ENCODE measurements at places on chromosomes 16 and 17. TPM values are rescaled to one million over a fixed set of nuclear protein-coding genes. Genes with fewer than 3 reads are reported as not detected.

Gene MPO
- total RNA-seq, result 0.13 TPM

Gene NPW
- 2.7 TPM for total RNA-seq

Gene CSH1
- total RNA-seq, result 0.92 TPM

Gene IL17C
- not detected for total RNA-seq

Gene TNFRSF17
- not detected for total RNA-seq

DNA sequence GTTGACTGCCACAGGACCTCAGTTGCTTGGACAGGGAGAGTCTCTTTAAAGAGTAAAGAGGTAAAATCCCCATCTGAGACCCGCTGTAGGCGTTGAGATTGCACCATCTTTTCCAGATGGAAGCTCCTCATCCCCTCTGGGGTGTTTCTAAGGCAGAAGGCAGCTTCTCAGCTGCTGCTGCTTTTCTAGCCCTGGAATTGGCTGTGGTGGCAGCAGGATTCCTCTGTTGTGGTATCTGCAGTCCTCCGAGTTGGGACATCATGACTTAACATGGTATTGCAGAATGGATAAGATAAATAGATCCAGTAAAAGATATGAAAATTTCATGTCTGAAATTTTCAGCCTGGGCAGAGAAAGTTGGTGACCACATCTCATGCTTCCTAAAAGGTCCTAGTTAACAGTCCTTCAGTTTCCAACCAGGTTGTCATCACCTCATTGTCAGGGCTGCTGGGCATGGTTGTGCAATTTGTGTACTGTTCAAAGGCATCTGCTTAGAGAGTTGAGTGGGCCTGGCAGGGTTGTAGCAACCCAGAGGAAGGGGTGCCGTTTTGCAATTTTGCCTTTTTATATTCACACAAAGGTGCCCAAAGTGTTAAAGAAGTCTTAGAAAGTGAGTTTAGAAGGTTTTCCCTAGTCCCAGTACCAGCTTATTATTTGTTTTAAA, 150.4 kb downstream of the SPECC1 start:
- no peak for DNase-seq

DNA sequence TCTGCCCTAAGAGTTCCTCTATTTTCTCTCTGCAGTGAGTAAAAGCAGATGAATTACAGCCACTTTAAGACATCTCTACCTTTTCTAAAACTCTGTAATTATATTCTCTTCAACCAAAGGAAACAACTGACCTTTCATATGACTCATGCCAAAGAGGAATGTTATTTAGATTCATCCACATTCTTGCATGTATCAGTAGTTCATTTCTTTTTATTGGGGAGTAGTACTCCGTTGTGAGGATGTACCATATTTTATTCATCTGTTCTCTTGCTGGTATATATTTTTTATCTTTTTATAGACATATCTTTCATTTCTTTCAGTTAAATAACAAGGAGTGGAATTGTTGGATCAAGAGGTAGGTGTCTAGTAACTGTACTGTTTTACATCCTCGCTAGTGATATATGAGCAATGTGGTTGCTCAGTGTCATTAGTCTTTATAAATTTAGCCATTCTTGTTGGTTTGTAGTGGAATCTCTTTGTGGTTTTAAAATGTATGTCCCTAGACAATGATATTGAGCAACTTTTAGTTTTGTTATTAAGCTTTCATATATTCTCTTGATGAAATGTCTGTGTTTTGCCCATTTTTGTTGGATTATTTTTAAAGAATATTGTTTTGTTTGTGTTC, 7.8 kb upstream of the MYH8 start:
- no peak for DNase-seq

DNA sequence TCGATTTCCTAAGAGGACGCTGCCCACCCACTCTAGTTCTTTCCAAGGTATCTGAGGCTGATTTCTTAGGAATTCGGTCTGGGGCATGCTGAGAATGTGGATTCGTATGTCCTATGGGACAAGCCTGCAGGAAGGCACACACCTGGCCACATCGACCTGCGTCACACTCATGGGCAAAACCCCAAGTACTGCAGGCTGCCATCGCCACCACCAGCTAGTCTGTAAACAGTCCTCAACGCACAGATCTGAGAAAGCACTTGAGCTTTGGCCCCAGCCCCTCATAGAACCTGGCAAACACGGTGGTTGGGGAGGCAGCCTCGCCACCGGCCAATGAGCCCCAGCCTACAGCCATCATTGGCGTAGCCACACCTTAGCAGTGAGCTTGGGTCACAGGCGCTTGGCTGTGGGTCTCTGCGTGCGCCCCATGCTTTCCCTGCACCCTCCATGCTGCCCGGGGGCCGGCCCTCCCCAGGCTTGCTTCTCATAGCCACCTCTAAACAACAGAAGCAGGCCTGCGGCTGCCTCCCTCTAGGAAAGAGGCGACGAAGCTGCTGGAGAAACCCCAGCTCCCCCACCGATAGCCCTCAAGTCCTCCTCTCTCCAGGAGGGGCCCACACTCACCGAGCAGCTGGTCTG, 75.1 kb downstream of the ZNF778 start:
- no peak for DNase-seq

- peak; percentile 90 for DNase-seq
Measured at GRCh38 chr17:4739122-4740024, at the start of the genes CXCL16 and ZMYND15. CXCL16 (minus strand) TSS chr17:4739928; CDS start chr17:4739339, 589 bp downstream. ZMYND15 (plus strand) TSS chr17:4739833; CDS start chr17:4740549, 716 bp downstream.

GRCh38 chr16:23679274-23679985, 741 bp downstream of the PLK1 start:
- DNase-seq, result peak; percentile 64

DNA sequence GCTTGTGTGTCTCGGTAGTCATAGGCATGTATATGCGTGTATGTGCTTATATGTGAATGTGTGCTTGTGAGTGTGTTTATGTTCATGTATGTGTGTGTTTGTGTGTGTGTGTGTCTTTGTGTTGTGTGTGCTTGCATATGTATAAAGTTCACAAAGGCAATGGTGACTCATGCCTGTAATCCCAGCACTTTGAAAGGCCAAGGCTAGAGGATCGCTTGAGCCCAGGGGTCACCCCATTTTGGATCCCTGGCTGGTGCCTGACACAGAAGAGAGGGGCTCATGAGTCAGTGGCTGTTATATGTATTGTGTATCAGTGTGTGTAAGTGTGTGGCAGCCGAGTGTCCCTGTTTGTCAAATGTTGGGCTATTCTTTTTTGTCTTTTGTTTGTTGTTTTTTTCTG, 69.3 kb downstream of the ABCC1 start:
- no peak for DNase-seq

DNA sequence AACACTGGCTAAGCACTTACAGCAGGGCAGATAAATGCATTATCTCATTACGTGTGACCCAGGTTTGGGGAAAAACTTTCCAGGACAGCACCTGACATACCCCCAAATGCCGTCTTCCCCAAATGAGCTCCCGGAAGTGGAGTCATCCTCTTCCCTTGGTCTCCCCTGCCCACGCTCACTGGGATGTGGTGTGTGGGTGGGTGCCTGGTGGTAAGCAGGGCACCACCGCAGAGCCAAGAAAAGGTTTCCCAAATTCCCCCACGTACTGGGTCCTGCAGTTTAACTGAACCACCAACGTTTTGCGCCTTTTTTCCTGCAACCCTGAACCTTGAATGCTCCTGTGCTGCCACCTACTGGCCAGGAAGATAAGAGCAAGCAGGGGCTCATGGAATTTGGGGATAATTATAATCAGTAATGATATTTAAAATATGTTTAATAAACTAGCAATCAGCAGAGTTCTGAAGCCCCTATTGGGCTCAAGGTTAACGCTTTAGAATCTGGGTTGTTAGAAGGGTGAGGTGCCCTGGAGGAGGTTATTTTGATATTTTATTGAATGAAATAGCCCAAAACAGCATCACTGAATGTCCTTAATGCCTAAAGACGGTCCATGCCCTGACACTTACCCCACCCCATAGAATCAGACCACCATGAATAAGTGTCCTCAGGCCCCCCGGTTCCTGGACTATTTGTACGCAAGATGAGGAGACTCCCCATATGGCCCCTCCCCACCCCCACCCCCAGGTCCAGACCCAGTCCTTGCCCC, 8.0 kb downstream of the SPPL2C start:
- peak; percentile 75 for DNase-seq

DNA sequence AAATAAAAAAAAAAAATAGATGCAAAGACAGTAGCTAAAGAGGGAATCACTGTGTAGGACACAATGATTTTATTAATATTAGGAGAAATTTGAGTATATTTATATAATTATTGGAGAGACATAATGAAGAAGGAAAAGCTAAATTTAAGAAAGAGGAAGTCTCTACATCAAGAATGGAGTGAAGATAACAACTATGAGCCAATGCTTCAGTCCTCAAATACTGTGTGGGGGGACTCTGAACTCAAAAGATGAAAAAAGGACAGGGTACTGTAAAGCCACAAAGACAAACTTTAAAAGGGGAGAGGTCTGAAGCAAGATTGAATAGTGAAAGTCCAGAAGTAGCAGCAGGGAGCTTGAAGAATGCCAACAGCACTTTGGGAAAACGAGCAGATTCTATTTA, 44.7 kb downstream of the SKAP1 start:
- no peak for DNase-seq

DNA sequence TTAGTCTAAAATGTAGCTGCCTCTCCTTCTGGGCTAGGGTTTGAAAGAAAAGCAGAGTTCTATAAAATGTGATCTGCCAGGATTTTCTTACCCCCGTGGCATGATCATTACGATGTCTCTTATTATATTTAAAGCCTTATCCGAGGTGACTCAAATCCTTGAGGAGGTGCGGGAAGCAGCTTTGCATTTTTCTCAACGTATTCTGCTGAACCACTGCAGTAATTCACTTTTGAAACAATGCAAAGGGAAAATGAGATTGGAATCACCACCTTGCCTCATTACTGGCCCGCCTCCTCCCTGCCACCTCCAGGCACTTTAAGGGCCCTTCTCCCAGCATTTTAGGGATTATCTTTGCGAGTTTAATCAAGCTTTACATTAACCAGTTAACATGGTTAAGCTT, 9.7 kb upstream of the NOG start:
- no peak for DNase-seq

DNA sequence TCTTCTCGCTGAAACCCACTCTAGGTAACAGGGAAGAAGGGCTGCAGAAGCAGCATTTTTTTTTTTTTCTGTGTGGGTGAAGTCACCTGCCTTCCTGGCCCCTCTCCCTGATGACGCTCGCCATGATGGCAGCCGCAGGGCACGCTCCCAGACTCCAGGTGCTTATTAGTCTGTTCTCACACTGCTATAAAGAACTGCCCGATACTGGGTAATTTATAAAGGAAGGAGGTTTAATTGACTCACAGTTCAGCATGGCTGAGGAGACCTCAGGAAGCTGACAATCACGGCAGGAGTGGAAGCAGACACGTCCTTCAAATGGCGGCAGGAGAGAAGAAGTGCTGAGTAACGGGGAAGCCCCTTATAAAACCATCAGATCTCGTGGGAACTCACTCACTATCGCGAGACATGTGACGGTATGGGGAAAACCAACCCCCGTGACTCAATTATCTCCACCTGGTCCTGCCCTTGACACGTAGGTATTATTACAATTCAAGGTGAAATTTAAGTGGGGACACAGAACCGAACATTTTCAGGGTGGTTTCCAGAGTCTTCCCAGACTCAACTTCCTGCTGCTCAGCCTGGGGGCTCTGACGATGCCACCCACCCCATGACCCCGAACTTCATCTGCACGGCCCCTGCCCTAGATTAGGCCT, 34.9 kb upstream of the NLRP1 start:
- DNase-seq, result no peak

- peak; percentile 86 for DNase-seq
Measured at GRCh38 chr17:45948881-45949624, 50.0 kb upstream of the STH start.

GRCh38 chr16:73268366-73268993, 220.6 kb upstream of the ZFHX3 start:
- no peak for DNase-seq

DNA sequence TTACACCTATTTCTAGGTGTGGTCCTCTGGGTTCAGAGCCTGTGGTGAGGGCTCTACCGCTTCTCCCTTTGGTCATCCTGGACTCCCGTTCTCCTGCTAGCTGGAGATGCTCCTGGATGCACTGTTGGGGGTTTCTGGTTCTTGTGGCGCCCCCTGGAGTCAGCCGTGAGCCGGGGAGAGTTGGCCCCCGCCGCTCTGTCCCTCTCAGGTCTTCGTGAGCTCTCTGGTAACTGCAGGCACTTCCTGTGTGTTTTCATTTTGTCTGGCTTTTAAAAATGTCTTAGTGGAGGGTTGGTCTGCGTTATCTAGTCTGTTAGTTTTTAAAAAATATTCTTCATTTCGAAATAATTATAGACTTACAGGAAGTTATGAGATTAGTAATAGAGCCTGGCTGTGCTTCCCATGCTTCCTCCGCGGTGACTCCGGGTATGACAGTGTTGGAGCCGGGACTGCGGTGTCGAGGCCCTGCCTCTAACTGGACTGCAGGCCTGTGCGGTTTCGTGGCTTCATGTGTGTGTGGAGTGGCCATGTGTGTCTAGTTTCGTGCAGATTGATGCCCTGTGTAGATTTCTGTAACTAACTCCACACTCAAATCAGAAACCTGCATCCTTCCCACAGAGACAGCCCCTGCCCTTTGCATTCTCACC, 78.0 kb upstream of the ZNF750 start:
- DNase-seq, result no peak

- DNase-seq, result no peak
Measured at GRCh38 chr17:4270736-4271135, 7.0 kb upstream of the ANKFY1 start.

DNA sequence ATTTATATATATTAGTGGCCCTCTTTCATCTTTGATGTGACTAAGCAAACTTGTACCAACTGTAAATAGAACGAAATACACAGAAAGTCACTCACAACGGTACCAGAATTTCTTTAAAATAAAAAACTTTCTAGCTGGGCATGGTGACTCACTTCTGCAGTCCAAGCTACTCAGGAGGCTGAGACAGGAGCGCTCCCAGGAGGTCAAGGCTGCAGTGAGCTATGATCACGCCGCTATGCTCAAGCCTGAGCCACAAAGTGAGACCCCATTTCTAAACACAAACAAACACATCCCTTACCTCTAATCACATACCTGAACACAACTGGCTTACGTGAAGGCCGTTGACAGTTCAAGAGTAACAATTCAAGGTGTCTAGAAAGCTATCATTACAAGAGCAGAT, 29.7 kb downstream of the STAT5B start:
- no peak for DNase-seq

GRCh38 chr16:14097182-14097959, 26.3 kb downstream of the MRTFB start:
- DNase-seq, result peak; percentile 58

DNA sequence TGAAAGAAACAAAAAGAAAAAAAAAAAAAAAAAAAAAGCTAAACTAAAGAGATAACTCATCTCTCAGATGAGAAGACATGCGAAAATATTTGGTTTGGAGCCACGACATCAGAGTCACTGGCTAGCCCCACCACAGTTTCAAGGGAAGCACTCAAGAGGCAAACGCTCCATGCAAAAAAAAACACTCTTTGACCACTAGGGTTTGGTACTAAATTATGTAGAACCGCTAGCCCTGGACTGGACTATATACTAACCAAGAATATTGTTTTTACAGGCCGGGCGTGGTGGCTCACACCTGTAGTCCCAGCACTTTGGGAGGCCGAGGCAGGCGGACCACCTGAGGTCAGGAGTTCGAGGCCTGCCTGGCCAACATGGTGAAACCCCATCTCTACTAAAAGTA, 37.3 kb downstream of the METTL16 start:
- no peak for DNase-seq

DNA sequence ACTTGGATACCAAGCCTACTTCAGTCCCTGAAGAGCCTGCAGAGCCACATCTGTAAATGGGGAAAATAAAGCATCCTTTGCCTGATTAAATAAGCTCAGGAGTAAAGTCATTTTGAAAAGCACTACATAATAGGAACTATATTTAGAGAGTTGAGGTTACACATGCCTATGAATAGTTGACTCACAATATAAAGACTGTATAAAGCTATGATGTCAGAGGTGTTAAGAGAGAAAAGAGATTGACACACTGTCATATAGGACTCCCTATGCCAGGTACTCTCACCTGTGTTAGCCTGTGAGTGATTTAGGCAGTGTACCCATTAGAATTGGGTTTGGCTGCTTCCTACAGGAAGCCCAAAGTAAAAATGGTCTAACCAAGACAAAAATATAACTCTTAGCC, 87.7 kb upstream of the CRHR1 start:
- no peak for DNase-seq
